ENCODE measurements at places on chromosomes 11 and 22.

DNA sequence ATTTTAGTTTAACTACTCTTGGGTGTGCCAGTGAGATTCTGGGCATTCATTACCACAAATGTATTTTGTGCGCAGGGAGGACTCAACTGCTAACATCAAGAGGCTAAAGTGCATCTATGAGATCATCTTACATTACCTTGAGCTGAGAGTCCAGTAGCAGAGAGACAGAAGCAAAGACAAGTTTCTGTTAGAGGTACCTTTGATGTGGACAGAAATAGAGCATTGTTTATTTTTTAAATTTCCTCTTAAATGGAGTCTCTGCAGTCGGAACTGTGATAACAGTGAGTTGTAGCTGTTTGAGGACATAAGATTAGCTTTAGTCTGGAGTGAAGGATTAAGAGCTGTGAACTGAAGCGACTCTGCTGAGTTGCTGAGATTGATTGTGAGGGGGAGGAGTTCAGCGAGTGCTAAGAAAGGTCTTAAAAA lies 297.0 kb downstream of the CADM1 start:
- no peak for DNase-seq

GRCh38 chr11:116696381-116696941 lies 76.3 kb downstream of the BUD13 start:
- DNase-seq, result no peak

DNA sequence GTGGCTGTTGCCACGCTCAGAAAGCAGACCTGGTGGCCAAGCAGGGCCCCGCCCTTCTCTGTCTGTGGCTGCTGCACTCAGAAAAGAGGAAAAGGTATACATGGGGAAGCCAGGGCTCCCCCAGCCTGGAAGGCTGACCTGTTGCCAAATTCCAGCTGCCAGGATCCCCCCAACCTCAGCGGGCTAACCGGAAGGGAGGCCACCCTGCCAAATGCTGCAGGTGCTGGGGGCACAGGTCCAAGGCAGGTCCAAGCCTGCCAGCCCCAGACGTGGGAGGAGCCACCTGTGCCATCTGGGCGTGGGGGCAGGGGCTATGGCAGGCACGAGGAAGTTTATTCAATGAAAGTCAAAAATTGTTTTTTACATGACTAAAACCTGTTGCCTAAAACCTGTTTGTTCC lies 2.6 kb downstream of the NPTXR start:
- DNase-seq, result no peak

GRCh38 chr11:128098781-128099180 lies 488.6 kb downstream of the ETS1 start:
- DNase-seq, result no peak

DNA sequence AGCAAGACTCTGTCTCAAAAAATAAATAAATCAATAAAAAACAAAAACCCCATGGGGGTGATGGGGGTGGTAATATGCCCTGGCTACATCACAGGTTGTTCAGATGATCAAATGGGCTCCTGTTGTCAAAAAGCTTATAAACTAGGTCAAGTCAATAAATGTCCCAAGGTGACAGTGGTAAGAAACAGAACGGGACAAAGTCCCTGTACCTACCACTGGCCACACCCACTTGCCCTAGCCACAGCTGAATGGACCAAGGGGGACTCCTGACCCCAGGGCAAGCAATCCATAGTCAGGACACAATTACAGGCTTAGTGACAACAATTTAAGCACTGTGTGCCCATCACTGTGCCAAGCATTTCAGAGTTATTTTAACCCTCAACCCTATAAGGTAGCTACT lies 6.0 kb downstream of the NAGA start:
- no peak for DNase-seq

- DNase-seq, result no peak
Observed at GRCh38 chr11:128324531-128325141, 262.7 kb downstream of the ETS1 start.

DNA sequence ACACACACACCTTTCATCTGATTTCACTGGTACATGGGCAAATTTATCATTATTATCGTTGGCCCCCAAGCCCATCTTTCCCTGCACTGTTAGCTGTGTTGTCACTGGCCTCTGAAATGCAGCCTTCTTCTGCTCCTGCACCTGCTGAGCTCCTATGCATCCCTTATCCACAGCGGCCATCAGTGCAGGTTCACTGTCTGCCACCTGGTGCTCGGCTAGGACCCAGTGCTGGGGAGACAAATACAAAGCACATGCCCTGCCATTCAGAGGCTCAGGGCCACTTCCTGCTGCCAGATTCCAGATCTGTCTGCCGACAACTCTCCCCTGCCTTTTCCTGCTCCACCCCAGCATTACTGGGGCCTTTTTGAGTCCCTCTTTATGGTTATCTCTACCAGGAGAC lies 1205.4 kb downstream of the TBC1D22A start:
- DNase-seq, result no peak

- DNase-seq, result no peak
Observed at GRCh38 chr11:3088806-3089205, 31.6 kb upstream of the CARS1 start.

- DNase-seq, result no peak
Observed at GRCh38 chr22:28064920-28065319, 145.9 kb upstream of the PITPNB start.

- no peak for DNase-seq
Observed at GRCh38 chr11:104665641-104666040, 232.6 kb downstream of the CASP12 start.

DNA sequence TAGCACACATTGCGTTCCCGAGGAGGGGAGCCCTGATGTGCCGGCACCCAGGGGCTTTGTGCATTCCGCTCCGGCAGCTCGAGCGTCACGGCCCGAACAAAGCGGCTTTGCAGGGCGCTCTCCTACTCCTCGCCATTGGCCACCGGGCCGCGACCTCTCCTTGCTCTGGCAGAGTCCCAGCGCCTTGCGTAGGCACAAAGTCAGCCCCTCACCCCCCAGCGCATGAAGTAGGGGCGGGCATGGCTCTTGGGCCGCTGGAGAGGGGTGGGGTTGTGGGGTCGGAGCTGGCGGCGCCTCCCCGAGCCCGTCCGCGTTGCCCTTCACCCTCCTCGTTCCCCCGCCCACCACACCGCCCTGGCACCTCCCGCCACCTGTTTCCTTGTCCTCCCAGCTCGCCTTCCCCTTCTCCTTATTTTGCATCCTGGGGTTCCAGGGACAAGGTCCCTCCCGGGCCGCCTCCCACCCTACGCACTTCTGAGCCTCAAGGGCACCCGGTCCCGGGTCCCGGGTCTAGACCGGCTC lies 753 bp upstream of the PPARA start:
- peak; percentile 33 for DNase-seq

GRCh38 chr11:94751786-94752185 lies 16.4 kb upstream of the AMOTL1 start:
- no peak for DNase-seq

DNA sequence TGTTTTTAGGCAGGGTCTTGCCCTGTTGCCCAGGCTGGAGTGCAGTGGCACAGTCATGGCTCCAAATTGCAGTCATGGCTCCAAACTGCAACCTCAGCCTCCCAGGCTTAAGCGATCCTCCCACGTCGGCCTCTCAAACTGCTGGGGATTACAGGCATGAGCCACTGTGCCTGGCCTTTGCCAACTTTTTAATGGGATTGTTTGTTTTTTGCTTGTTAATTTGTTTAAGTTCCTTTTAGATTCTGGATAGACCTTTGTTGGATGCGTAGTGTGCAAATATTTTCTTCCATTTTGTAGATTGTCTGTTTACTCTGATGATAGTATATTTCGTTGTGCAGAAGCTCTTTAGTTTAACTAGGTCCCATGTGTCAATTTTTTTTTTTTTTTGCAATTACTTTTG lies 10.0 kb upstream of the SCGB1D1 start:
- no peak for DNase-seq

DNA sequence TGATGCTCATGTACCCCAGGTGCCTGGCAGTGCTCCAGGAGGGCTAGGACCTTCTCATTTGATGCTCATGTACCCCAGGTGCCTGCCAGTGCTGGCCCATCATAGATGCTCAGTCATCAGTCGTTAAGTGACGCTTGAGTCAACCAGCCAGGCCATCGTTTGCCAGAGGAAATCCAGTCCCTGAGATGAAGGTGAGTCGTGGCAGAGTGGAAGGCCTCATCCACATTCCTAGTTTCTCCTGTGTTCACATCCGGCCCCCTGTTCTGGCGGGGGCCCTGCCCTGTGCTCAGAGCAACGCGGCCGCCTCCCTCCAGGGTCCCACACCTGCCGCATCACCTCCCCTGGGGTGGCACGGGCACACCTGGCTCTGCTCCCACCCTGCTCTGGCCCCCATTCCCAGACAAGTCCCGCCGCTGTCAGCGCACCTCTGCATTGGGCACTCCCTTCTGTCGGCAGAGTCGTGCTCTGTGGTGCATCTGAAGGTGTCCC lies 279.9 kb downstream of the BRD1 start:
- DNase-seq, result no peak

- DNase-seq, result no peak
Observed at GRCh38 chr11:104892723-104893511, 5.3 kb downstream of the CASP12 start.
